Effector memory CD8-positive, alpha-beta T cell (primary cell): ENCODE measurements at places on chromosomes 1 and 21.

- DNase-seq: no peak
Observed at GRCh38 chr1:209266590-209267205, 316.8 kb upstream of the CAMK1G start.

- no peak for DNase-seq
Observed at GRCh38 chr1:245874942-245875580, 632.0 kb downstream of the SMYD3 start.

- DNase-seq: no peak
Observed at GRCh38 chr1:154659823-154660592, 52.0 kb upstream of the ADAR start.

DNA sequence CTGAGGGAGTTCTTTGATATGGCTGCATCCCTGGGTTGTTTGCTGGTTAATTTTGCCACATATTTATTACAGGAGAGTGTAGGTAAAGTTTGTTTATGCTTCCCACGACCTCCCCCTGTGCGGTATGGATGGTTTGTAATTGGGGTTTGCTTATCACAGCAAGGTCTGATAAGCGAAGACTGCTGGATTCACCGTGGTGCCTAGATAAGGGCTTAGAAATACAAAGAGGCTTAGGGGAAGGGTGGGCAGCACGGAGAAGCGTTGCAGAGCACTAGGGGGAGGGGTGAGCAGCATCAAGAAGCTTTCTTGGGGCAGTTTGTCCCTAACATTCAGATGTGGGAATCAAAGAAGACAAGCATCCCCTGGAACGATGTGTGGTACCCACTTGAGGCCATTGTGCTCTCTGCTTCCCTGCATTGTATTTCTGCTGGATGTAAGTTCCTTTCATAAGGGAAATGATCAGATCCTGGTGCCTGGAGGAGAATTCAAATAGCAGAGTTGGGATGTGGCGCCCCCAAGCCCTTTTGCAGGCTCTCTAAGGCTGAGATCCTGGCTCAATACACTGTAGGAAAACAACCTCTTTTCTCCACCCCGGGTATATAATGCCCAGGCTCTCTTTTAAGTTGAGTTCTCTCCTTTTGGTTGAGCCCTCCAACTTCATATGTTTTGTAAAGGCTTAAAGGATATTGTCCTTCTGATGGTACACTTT is 598.1 kb upstream of the ADGRL4 start:
- no peak for DNase-seq

DNA sequence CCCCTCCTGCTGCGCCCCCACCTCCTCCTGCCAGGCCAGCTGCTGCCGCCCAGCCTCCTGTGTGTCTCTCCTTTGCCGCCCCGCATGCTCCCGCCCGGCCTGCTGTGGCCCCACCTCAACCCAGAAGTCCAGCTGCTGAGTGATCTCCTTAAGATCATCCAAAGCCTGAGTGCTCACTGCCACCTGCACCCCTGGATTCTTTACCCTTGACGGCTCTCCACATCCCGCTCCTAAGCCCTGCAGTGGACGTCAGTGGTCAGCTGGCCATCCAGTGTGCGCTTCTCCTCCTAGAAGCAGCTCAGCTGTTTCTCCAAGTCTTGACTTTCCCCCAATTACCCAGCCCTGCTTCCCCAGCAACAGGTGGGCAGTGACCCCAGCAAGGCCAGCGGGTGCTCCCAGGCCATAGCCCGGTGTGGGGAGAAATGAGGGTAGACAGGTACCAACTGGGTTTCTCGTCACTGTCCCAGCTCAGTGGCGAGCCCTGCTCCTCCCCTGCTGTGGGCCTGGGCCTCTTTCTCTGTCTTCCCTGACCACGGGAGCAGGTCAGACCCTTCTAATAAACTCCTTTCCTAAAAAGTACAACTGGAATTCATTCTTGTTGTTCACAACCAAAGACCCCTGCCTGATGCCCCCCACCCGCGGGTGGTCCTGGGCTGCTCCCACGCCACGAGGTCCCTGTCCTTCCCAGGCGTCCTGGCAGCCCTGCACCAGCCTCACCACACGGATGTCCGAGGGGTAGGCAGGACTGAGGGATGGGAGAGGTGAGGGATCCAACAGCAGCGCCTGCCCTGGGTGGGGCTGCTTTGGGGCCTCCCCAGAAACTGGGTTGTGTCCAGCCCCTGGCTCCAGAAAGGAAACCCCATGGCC is 1.4 kb downstream of the KRTAP10-7 start:
- no peak for DNase-seq

DNA sequence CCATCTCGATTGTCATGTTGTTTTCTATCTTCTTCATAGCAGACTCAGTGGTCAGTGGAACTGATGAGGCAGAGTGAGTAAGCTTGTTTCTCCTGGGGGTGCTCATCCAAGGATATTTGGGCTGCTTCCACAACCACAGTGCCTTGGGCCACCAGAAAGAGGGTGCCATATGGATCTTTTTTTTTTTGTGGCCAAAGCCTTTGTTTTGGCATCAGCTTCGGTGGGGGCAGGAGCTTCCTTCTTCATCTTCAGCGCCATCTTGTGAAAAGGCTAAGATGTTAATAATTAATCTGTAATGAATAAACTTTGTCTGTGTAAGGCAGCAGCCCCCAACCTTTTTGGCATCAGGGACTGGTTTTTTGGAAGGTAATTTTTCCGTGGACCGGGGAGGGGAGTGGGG is 6.6 kb upstream of the PLPP3 start:
- no peak for DNase-seq

GRCh38 chr1:36855699-36856494 is 178.4 kb downstream of the GRIK3 start:
- no peak for DNase-seq

DNA sequence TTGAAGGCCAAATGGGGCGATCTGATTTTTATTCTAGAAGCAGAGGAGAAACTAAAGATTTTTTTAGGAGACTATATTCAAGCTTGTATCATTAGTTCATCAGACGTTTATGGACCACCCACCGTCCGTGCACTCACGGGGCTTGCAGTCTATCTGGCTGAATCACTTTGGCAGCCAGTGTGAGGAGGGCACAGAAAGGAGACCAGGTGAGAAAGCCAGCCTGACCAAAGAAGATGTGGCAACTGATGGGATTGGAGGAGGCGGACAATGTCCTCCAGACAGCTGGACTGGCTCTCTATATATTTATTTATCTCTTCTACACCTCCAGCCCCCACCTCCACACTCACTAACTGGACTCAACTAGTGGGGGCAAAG is 822 bp upstream of the ELOVL1 start:
- DNase-seq: no peak

GRCh38 chr21:43306911-43307676 is 119.8 kb downstream of the SIK1 start:
- no peak for DNase-seq

DNA sequence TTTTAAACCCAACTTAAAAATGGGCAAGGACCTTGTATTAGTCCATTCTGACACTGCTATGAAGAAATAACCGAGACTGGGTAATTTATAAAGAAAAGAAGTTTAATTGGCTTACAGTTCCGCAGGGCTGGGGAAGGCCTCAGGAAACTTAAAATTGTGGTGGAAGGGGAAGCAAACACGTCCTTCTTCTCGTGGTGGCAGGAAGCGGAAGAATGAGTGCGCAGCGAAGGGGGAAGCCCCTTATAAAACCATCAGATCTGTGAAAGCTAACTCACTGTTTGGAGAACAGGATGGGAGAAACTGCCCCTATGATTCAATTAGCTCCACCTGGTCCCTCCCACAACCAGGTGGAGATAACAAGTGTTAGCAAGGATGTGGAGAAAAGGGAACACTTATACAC is 237.7 kb downstream of the SEC16B start:
- DNase-seq: no peak

DNA sequence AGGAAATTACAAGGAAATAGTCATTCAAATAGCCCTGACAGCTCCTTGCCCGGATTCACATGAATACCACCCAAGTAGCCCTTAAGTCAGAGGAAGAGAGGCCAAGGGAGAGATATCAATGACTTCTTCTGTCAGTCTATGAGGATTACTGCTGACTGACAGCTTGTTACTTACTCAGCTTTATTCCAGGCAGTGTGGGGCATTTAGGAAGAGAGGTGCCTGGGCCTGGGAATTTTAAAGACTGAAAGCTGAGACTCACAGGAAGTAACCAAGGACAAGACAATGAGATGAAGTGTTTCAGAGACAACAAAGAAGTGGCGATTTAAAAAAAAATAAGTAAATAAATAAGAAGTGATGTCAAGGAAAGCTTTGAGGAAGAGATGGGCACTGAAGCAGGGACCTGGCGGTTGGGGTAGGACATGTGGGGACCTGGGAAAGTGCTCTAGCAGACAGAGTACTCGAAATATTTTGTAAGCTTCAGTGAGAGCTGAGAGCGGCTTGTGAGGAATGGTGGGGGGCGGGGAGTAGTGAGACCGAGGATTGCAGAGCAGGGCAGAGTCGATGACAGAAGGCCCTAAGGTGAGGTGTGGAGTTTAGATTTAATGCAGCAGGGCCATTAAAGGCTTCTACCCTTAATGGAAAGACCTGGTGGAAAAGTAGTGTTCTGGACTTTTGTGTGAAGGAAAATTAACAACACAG is 58.9 kb downstream of the ST3GAL3 start:
- DNase-seq: no peak

- no peak for DNase-seq
Observed at GRCh38 chr1:201374364-201374763, 3.1 kb downstream of the TNNT2 start.

GRCh38 chr1:87329051-87329525 is 408 bp downstream of the LMO4 start:
- DNase-seq: no peak

GRCh38 chr1:51565009-51565408 is 45.9 kb upstream of the EPS15 start:
- DNase-seq: no peak

- no peak for DNase-seq
Observed at GRCh38 chr1:37410105-37410504, 64.3 kb upstream of the ZC3H12A start.

- no peak for DNase-seq
Observed at GRCh38 chr1:189269011-189269410, 1208.7 kb downstream of the BRINP3 start.

DNA sequence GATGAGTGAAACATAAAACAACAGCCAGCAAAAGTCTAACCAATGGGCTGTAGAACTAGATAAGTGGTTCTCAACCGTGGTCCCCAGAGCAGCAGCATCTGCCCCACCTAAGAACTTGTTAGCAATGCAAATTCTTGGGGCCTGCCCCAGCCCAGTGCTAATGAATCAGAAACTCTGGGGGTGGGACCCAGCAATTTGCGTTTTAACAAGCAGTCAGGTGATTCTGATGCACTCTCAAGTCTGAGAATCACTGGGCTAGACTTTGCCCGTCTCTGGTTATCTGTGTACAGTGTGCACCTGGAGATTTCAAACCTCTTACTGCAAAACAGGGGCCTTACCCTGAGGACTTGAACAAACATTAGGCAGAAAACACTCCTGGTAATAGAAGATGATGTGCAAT is 66.5 kb downstream of the PLXNA2 start:
- no peak for DNase-seq

DNA sequence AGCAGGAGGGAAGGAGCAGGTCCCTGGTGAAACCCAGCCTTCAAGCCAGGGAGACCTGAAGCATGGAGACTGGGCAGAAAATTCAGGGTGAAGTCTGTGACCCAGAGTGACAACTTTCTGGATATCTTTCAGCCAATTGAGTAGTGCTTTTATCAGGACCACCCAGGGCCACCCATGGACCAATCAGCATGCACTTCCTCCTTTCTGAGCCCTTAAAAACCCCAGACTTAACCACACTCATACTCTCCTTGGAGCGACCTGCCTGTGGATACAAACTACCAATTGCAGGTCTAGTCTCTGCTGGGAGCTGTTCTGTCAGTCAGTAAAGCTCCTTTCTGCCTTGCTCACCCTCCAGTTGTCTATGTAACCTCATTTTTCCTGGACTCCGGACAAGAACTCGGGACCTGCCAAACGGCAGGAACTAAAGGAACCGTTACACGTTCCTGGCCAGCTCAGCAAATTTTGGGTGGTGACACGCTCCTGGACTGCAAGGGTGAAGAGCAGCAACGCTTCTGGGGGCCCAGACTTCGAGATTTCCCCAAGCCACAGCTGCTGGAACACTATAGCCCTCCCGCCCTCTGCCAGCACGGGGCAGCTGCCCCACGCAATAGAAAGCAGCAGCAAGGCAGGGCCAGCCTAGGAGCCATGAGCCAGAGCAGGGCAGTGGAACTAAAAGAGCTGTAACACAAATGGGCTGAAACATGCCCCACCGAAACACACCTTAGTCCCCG is 1183.4 kb downstream of the AMY1C start:
- no peak for DNase-seq

- DNase-seq: no peak
Observed at GRCh38 chr1:203001986-203002385, 5.2 kb upstream of the TMEM183A start.

DNA sequence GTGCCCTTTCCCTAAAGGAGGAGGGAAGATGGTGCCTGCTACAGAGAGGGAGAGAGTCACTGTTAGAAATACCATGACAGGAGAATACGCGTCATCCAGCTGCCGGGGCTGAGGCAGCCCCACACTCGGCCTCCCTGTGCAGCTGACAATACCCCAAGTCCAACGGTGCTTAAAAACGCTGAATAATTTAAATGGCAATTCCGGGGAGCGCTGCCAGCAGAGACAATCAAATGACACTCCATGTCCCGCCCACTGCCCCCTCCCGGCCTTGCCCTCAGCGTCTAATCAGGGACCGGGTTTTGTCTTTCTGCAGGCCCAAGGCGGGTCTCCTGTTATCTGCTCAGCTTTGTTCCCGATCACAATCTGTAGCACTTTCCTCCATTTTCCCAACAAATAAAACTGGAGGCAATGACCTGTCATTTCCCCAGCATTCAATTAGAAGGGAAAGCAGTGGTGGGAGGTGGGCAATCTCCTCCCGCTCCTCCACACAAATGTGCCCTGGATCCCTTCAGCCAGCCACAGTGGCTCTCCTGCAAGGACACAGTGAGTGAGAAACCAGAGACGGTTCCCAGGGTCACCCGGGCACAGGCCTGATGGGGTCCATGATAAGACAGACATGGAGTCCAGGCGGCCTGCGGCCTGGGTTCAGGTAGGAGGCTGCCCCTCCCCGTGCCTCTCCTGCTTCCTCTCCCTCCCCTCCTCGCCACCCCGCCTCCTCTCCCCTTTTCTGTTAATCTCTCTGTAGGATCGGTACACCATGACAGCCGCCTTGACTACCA is 42.7 kb upstream of the AJAP1 start:
- DNase-seq: no peak

DNA sequence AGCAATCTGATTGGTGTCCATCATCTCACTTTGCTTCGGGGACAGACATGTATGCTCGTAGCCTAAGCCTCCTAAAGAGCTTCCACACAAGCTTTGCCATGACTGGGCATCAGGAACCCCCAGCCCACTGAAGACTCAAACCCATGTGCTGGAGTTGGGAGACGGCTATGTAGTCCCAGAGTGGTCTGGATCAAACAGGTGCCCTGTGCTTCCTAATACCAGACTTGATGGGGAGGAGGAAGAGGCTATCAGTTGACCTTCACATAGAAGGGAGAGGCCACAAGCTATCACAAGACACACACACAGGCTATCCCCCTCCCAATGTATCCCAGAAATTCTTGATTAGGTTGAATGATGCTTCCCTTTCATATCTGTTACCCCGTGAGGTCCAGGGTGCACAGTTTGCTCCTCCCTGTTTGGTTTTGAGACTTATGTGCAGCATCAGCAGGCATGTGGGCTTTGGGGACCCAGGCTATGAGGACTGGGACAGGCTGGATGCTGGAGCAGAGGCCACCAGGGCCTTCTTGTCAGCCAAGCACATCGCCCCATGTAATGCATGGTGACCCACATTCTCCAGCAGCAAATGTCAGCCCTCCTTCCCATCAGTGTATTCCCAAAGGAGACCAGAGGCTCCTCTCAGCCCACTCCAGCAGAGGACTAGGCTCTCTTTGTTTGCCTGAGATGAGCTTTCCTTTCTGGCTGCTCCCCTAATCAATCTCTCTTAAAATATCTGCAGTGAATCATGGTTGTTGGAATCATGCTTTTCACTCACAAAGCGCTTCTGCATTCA is 159.8 kb downstream of the GRIK3 start:
- no peak for DNase-seq
